ENCODE measurements at places on chromosomes 4 and X.

GRCh38 chrX:107025545-107025944, 25.5 kb upstream of the MORC4 start:
- DNase-seq: peak; percentile 18

GRCh38 chrX:139194571-139195280, 335.8 kb upstream of the F9 start:
- DNase-seq: no peak

DNA sequence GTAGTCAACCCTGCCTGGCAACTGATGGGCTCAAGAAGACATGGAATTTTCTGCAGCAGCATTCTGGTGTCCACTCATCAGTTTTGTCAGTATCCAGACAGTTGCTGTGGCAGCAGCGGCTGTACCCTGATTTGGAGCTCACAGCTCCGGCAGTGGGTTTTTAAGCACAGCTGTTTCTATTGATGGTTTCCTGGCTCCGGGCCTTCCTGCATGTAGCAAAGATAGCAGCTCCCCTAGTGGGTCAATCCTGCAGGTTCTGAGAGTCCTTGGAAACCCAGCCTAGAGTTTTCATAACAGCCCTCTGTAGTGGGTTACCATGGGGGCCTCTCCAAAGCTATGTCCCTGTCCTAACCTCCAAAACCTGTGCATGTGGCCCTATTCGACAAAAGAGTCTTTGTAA, 84.0 kb upstream of the ATP6AP2 start:
- DNase-seq: no peak

GRCh38 chr4:107279733-107280132, 243.6 kb upstream of the DKK2 start:
- DNase-seq: no peak

- no peak for DNase-seq
These were observed 21.9 kb downstream of the PCGF3 start for GRCh38 chr4:727576-727975.

DNA sequence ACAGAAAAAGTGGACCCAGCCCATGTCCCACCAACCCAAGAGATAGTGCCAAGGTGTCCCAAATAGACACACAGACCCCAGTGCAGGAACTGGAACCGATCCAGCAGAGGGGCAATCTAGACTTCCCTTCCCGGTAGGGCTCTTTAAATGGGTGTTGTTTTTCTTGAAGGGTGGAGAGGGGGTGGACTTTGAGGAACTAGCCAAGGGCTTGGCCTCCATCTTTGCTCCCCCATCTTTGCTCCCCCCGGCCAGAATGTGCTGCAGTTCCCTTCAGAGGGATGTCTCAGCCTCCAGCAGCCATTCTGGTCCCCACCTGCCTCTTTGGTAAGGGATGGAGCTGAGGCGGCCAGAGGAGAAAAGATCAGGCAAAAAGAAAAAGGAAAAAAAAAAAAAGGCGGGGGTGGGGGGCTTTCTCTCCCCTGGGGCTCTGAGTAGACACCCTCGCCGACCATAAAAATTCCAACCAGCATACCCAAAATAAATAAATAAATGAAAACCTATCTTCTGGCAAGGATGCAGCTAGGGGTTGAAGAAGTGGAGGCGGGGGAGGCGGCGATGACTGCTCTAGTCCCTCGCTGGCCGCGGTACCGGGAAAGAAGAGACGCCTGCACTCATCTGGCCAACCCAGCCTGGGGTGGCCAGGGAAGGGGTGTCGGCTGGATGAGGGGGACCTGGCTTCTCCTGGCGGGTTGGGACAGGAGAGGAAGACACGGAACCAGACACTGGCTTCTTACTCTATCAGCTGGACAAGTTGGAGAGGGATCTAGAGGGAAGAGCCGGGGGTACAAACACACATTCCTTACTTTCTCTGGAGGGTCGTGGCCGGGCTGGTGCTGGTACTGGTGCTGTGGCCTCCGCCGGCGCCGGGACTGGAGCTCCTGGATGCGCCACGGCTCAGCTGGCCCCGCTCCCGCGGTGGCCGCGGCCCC, 38.5 kb upstream of the IQSEC2 start:
- no peak for DNase-seq

- no peak for DNase-seq
These were observed 83.6 kb upstream of the MAPK10 start for GRCh38 chr4:86443495-86443894.

DNA sequence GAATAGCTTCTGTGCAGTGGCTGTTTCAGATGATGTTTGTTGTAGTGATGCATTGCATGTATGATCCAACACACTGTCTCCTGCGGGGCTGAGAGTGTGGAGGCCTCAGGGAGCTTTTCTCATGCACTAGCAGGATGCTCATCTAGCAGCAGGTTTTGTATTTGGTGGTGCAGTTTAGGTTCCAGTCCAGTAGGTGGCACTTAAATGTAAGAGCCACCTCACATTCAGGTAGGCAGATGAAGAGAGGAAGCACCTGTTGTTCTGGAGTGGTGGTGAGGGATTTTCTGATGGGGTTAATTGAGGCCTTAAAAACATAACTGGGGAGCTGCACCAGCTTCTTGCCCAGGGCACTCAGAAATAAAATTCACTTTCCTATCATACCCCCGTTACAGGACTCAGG, 300.9 kb downstream of the SPIN4 start:
- no peak for DNase-seq

- no peak for DNase-seq
These were observed 226.9 kb downstream of the ASMT start for GRCh38 chrX:1841746-1842145.

- no peak for DNase-seq
These were observed 8.3 kb upstream of the AGA start for GRCh38 chr4:177450426-177451107.

DNA sequence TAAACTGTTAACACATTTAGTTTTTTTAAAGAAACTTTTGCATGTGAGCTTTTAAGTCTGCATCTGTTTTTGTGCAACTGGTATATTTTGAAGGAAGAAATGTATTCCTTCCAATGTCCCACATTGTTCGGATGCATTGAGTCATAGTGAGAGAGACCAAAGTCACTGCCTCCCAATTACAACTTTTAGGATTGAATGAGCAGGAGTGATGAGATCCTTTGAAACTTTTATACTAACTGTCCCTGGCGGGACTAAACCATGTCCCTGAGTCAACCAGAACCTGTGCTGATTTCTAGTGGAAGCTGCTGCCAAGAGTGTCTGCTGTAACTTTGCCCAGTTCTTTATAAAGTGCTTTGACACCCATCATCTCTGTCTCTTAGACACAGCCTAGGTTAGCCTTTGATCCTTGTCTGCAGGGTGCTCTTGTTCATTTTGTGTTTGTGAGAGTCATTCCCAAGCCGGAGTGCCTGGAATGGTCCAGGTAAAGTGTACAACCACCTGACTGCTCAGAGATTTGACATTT, 122.7 kb downstream of the ZNF518B start:
- DNase-seq: no peak

DNA sequence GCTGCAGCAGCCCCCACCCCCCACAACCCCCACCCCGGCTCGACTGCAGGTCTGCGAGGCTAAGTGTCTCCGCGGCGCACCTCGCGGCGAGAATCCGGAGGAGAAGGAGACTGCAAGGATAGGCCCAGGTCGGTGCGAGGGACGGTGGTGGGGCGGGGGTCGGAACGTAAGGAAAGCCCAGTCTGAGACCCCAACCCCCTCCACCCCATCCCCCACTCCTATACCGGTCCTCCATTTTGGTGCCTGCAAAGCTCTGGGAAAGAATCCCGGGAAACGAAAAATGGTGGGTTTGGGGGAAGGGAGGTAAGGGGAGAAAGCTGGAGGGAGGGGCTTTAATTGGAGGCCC, 614 bp downstream of the BEX3 start:
- no peak for DNase-seq

DNA sequence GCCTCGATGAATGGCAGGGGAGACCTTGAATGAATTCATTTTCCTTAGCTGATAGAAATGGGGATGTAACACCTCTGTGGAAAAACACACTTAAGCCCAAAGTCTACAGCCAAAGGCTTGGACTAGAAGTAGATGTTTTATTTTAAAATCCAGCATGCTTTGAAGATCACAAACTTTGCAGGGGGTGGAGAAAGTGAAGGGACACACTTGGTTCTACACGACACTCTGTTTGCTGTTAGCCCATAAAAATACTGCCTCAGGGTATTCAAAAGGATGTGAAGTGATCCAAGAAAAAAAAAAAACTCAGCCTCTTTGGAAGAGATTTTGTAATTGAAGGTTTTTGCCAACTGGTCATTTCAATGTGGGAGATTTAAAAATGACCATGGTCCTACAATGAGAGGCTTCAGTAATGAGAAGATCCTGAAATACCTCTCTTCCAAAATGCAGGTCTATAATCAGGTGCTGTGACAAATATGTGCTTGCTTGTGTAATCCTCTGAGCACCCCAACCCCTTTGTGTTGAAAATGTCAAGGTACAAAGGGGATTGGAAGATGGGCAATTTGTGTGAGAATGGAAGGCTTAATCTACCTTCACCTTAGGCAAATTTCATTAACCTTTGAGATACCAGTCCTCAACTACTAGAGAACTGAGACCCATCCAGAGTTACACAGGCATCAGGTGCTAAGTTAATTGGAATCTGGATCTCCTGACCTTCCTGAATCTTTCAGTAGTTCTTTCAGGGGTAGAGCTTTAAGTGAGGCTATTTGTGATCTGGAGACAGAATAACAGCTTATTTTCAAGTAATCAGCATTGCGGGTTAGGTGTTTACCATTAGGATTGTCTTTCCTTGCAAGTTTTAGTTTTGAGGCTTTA, 82.5 kb downstream of the HS6ST2 start:
- DNase-seq: no peak

DNA sequence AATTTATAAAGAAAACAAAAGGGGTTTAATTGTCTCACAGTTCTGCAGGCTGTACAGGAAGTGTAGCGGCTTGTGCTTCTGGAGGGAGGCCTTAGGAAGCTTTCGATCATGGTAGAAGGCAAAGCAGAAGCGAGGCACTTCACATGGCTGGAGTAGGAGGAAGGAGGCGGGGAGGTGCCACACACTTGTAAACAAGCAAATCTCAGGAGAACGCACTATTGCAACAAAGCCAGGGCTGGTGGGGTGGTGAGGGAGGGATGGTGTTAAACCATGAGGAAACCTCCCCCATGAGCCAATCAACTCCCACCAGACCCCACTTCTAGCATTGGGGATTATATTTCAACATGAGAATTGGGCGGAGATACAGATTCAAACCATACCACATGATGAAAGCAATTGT, 1116.3 kb downstream of the FAT4 start:
- DNase-seq: no peak

DNA sequence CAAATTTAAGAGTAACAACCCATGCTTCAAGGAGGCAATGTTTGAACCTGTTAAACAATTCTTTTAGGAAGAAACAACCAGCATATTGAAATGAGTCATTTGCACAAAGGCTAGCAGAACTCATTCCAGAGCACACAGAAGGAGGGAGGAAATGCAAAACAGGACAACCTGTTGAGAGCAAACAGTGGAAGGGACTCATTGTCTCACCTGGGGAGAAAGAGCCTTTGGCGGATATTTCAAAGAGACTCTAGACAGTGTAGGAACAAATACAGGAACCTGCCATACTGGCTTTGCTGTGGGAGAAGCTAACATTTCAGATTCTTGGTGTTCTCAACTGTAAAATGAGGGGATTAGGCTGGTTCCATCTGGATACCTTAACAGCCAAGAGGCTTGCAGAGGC, 14.8 kb upstream of the RASGEF1B start:
- DNase-seq: no peak

DNA sequence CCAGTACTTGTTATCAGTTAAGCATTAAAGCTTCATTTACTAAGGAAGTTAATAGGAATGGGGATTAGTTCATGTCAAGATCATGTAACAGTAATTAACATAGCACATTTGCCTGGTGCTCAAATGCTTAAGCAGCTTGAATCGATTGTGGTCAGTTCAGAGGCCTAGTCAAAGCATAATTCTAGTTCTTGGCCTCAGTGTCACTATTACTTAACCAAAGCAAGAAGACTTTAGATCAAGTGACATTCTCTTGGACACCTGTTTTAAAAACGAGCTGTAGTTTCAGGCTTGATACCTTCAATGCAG, 115.2 kb upstream of the BMPR1B start:
- no peak for DNase-seq

DNA sequence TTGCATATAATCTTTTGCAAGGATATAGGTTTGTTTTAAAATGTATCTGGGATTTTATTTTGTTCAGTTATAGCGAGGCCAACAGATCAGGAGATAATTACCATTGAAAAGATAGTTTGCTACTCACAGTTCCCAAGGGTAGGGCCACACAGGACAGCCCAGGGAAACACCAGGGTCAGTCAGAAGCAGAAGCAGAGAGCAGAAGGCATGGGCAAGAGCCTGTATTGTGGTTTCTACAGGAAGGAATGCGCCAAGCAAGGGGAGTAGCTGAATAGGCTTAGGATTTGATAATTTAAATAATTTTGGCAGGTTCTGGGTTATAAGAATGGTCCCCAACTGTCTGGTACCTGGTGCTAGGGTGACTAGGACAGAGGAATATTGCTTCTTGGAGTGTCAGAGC, 61.6 kb downstream of the SYNPO2 start:
- DNase-seq: no peak

GRCh38 chrX:109619771-109620170, 5.2 kb downstream of the KCNE5 start:
- no peak for DNase-seq

DNA sequence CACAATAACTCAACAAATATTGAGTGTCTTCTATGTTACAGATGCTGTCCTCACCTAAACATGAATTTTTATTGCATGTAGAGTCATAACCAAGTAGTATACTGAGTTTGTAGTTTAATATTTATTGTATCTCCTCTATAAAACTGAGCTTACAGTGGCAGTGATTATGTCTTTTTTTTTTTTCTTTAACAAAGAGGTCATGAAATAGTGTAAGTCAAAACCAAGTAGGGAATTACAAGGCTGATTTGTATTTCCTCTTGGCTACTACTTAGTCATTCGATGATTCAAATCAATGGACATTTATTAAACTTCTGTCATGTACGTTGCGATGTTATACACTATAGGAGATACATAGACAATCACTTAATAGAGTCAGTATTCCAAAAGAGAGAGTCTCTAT, 48.4 kb downstream of the IL15 start:
- DNase-seq: no peak

- no peak for DNase-seq
These were observed 33.9 kb upstream of the SLC7A11 start for GRCh38 chr4:138275963-138276621.

DNA sequence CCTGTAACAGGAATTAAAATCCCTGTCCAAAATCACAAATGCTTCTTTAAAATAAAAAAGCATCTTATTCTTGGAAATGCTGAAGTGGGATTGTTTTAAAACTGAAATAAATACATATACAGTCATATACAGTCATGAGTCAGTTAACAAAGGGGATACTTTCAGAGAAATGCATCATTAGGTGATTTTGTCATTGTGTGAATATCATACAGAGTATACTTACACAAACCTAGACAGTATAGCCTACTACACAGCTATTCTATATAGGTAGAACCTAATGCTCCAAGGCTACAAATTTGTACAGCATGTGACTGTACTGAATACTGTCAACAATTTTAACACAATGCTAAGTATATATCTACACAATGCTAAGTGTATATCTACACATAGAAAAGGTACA, 104.3 kb downstream of the BRWD3 start:
- DNase-seq: no peak

GRCh38 chrX:10569946-10570345, 50.4 kb downstream of the MID1 start:
- DNase-seq: no peak

Data from CD4-positive, alpha-beta T cell treated with Interleukin-10 for 1 hour (primary cell).